Adrenal gland (tissue), 19 donors: ENCODE measurements at places on chromosomes 4 and X.

DNA sequence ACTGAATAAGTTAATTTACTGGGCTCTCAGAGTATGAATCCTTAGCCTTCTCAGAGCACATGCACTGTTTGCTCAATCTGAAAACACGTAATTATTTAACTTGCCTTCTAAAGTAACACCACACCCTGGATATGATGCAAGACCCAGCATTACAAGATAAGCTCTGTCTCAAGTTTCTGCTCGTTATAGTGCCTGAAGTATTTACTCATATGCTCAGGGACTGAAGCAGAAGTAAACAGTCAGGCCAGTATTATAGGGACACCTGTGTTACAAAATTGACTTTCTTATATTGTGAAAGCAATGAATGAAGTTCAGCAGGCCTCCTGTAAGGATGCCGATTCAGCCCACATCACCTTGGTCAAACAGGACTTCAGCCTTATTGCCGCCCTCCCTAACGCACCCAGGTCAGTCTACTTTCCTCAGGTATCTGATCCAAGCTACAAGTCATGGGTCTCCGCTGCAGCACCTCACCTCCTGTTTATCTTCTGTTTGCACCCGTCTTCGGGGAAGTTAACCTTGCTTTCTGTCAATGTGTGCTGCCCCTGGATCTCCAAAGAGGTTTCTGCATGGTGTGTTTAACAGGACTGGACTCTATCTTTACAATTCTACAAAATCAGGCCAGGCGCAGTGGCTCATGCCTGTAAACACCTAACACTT is 42.8 kb upstream of the KLF3 start:
- no peak for DNase-seq

GRCh38 chrX:118423558-118423957 is 72.1 kb upstream of the DOCK11 start:
- no peak for DNase-seq

- no peak for DNase-seq
These were observed 191.4 kb downstream of the SPRY1 start for GRCh38 chr4:123587983-123588494.

- no peak for DNase-seq
These were observed 215.0 kb downstream of the IL15 start for GRCh38 chr4:141851246-141851891.

- no peak for DNase-seq
These were observed 79.5 kb downstream of the CLNK start for GRCh38 chr4:10605031-10605430.

DNA sequence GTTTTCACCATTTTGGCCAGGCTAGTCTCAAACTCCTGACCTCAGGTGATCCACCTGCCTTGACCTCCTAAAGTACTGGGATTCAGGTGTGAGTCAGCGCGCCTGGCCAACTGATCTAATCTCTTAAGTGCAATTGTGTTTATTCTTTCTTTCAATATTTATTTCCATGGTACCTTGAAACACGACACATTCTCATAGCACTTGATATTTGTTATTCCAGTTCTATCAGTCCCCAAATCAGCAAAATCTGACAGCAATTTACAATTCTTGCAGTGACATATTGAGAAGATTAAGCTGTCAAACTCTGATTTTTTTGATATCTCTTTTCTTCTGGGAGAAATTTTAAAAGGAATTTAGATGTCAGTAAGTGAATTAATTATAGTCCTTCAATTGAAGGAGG is 218.1 kb upstream of the FAT4 start:
- no peak for DNase-seq

DNA sequence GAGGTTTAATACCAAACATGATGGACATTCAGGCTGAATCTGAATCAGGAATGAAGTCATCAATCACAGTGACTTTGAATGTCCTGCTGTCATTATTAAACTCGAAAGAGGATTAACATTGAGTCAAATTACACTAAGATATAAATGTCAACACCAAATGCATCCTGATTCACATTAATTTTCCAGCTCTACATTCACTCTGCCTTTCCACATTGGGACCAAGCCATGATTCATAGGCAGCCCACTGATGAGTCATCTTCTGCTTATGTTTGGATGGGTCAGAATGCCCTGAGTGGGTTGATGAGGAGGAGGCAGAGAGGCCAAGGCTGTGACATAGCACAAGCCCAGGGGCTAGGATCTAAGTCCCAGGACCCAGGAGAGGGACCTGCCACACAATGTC is 247.6 kb upstream of the RPS6KA3 start:
- DNase-seq, result no peak

- DNase-seq, result no peak
These were observed 33.0 kb upstream of the ARHGAP6 start for GRCh38 chrX:11698702-11699101.

- DNase-seq, result no peak
These were observed 12.2 kb upstream of the RAP1GDS1 start for GRCh38 chr4:98248934-98249333.

DNA sequence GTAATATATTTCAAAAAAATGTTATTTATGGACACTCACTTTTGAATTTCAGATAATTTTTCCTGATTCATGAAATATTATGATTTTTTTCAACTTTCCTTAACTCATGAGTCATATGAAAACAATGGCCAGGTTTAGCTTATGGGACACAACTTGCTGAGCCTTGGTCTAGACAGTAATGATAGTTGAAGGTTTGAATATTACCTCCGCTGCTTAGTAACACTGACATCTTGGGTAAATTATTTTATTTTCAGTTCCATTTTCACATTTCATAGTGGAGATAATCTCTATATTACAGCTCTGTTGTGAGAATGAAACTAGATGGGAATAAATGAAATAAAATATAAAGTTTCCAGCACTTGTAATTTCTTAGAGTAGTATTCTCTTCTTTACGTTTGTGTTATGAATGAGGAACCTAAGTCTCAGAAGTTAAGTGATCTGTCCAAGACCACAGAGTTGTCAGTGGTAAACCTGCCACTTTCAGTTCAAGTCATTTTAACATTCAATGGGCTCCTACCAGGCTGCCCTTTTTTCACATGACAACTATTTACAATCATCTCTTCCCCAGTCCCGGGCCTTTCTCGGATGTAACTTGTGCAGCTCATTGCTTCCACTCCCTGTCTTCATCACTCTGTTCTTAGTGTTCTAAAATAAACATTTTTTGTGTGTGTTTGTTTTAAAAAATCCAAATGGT is 46.8 kb upstream of the GC start:
- no peak for DNase-seq

- DNase-seq, result no peak
These were observed 20.2 kb downstream of the TMEM31 start for GRCh38 chrX:103730796-103731493.

- no peak for DNase-seq
These were observed 30.3 kb downstream of the FHIP1A start for GRCh38 chr4:151439320-151439719.

DNA sequence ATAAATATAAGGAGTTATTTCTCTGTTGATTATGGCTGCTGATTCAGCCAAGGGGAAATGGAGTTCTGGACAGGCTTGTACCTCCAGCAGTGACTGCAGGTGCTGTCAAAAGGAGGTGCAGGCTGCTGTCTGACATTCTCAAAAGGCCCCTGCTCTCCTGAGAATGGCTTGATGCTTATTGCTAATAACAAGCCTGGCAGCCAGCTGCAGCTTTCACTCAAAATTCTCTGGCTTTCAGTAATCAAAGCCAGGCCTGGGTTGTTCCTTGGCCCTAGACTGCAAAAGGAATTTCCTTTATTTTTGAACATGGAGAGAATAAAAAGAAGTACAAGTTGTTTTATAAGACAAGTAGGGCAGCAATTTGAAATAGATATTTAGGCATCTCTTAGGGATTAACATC is 575.9 kb downstream of the MID1IP1 start:
- no peak for DNase-seq

GRCh38 chr4:13920901-13921300 is 293.4 kb upstream of the BOD1L1 start:
- peak; percentile 53 for DNase-seq

DNA sequence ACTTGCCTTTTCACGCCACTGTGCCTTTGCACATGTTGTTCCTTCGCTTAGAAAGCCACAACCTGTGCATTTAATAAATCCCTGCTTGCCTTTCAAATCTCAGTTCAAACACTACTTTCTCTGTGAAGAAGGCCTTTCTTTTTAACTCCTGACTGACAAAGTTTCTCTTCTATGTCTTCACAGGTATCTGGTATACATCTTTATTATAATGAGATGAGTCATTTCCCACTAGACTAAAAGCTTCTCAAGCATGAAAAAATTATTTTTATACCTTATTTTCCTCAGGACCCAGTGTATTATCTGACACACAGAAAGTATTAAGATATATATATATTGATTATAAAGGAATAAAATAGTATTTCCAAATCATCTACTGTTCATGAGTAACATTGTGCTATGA is 189.9 kb downstream of the TBCK start:
- no peak for DNase-seq

DNA sequence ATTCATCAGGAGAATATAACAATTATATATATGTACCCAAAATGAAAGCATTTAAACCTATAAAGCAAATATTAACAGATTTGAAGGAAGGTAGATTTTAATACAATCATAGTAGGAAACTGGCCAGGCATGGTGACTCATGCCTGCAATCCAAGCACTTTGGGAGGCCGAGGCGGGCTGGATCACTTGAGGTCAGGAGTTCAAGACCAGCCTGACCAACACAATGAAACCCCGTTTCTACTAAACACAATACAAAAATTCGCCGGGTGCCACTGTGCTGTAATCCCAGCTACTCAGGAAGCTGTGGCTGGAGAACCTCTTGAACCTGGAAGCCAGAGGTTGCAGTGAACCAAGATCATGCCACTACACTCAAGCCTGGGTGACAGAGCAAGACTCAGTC is 118.3 kb downstream of the KCNIP4 start:
- no peak for DNase-seq

DNA sequence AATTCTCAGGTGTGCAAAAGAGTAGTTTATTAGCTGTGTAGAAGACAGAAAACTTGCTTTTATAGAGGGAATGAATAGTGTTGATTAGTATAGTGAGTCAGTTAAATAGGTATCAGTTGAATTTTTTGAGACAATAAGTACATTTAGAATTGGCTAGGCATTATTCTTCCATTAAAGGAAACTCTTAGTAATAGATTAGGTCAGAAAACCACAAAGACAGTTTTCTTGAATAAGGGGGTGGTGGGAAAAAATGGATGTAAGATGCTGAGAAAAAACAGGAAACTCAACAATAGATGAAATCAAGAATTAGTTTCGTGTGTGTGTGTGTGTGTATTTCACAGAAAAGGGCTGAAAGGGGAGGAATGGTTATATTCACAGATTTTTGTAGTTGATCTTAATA is 16.8 kb downstream of the CD38 start:
- no peak for DNase-seq

DNA sequence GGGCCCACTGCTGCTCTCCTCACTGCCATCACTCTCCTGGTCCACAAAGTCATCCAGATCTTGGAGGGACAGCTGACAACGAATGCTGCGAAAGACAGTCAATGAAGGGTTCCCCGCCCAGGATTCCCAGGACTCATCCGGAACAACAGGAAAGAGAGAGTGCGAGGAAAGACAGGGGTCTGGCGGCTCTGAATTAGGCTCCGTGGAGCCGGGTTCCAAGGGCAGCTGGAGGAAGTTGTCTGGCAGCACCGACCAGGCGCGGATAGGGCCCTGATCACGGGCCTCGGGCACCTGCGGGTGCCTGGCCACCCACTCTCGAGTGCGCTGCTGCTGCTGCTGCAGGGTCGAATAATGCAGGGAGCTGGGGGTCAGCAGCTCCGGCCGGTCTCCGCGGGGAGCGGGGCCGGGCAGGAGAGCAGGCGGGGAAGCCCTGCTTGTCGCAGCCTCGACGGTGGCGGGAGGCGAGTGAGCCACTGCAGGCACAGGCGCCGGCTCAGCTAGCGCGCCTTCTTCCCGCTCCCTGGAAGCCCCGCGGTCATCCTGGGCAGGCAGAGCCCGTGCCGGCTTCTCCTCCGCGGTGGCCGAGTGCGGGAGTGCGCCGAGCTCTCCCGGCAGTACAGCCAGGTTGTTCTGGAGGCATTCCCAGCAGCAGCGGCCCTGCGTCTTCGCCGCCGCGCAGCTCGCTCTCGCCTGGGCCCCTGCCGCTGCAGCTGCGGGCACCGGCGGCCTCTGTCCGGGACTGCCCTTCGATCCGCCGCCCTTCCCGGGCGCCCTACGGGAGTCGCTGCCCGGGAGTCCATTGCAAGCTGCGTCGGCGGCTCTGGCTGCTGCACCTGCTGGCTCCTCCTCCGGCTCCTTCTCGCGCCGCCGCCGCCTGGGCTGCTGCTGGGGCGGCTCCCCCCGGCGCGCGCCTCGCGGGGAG is 1.1 kb downstream of the SOWAHB start:
- no peak for DNase-seq

DNA sequence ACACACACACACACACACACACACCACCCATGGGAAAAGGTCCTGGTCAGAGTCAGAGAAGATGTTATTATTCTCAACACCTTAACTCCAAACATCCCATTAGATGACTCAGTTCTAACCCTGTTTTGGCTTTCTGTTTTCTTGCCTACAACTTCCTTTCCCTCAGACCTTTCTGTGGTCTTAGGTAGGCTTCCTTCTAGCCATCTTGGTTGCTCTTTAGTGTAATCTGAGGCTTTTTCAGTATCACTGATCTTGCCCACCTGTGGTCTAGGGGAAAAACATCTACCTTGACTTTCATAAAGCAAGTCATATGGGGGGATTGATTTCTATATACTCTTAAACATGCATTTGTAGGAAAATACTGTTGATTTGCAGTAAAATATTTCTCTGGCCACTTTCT is 56.9 kb downstream of the ATG4A start:
- no peak for DNase-seq

GRCh38 chrX:110041980-110042379 is 39.1 kb downstream of the TMEM164 start:
- no peak for DNase-seq

DNA sequence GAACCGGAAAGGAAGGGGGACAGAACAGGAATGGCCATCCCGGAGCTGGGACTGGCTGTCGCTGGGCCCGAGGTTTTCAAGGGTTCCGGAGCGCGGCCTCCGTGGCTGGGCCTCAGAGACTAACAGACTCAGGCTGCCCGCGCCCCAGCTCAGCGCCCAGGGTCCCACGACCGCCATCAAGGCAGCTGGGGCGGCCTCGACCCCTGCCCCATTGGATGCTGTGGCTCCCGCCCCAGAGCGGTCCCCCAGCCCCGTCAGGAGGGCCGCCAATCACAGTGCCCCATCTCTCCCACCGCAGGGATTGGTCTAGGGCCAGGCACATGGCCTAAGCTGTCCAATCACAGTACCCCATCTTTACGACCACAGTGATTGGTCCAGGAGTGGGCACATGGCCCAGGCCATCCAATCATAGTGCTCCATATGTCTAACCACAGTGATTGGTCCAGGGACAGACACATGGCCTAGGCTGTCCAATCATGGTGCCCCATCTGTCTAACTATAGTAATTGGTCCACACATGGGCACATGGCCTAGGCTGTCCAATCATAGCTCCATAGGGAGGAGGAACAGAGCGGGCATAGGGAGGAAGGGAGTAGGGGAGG is 105.3 kb upstream of the NKX1-1 start:
- peak; percentile 26 for DNase-seq

DNA sequence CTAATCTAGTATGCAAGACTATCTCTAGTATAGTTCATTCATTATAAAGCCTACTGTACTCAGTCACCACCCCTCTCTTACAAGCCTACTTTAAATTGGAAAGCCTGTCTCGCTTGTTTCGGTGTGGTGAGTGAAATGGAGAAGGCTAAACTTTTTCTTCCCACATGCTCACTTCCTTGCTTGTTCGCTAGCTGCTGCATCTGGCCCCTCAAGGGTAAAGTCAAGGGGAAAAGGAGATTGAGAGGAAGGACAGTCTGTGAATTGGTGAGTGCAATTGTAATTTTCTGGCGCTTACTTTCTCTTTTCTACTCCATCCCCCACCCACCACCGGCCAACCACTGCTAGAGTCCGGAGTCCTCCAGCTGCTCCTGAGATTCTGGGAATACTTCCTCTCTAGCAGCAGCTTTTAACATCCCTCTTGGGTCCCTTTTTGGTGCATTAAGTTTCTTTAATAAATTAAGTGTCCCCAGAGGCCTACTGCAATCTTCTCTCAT is 12.1 kb upstream of the ARAP2 start:
- DNase-seq, result no peak
